ENCODE measurements at places on chromosomes 16 and 17. TPM values are rescaled to one million over a fixed set of nuclear protein-coding genes. Genes with fewer than 3 reads are reported as not detected.

DNA sequence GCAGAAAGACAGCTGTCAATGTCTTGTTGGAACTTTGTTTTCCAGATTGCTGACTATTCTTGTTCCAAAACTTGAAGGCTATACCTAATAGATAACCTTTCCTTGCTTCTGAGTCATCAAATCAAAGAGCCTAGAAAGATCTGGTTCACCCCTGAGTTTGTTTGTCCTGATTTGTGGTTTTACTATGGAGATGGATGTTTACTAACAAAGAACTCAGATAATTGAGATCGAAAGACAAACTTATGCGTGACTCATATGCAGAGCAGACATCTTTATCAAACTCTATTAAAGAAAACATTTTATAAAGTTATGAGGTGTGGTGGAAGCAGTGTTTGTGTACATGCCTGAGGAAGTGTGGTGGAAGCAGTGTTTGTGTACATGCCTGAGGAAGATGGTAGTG is 311.1 kb upstream of the TBX2 start:
- DNase-seq = no peak

DNA sequence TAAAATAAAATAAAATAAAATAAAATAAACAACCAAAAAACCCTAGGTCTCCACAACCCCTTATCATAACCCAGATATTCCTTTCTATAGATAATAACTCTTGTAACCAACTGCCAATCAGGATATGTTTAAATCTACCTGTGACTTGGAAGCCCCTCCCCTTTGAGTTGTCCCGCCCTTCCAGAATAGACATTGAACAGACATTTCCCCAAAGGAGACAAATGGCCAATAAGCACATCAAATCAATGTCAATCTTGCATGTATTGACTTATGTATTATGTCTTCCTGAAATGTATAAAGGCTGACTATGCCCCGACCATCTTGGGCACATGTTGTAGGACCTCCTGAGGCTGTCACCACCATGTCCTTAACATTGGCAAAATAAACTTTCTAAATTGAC is 1.5 kb upstream of the MAPK7 start:
- no peak for DNase-seq

Gene AANAT
- 0.36 TPM for polyA plus RNA-seq

- DNase-seq = no peak
Observed at GRCh38 chr17:66584927-66585326, 250.0 kb upstream of the CACNG5 start.

- DNase-seq = no peak
Observed at GRCh38 chr17:17231621-17232302, 5.2 kb downstream of the FLCN start.

GRCh38 chr17:15955793-15956541 is 11.0 kb downstream of the ADORA2B start:
- no peak for DNase-seq

GRCh38 chr17:74883241-74883745 is 10.1 kb downstream of the FADS6 start:
- no peak for DNase-seq

GRCh38 chr16:13767215-13767614 is 152.7 kb upstream of the ERCC4 start:
- DNase-seq = no peak

- no peak for DNase-seq
Observed at GRCh38 chr17:38325221-38325851, 18.4 kb downstream of the GPR179 start.

DNA sequence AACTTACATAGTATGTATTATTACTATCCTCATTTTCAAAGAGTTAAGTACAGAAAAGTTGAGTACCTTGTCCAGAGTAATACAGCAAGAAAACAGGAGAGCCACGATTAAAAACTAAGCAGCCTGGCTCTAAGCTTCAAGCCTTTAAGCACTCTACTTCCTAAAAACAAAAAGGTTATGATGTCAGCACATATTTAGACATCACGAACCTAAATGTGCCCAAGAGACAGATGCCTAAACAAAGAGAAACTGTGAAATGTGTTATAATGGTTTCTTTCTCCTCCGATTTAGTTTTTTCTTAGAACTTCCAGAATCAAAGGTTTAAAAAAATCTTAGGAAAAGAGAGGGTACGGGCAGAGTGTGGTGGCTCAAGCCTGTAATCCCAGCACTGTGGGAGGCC is 151.0 kb downstream of the VPS53 start:
- no peak for DNase-seq

DNA sequence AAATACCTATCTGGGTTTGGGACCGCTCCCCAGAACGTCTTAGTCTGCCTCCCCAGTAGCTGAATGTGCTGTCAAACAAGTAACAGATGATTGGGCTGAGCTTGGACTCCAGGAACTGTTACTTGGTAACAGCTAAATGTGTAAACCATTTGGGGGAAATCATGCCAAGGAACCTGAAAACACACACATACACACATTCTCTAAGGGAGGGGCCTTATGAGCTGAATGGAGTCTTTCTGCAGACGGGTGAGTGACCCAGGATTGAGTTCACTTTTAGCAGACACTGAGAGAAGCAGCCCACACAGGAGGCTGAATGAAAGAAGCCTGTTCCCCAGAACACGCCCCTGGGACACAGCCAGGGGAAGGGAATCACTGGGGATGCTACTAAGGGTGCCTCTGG is 1.6 kb downstream of the ACLY start:
- DNase-seq = peak; percentile 59

DNA sequence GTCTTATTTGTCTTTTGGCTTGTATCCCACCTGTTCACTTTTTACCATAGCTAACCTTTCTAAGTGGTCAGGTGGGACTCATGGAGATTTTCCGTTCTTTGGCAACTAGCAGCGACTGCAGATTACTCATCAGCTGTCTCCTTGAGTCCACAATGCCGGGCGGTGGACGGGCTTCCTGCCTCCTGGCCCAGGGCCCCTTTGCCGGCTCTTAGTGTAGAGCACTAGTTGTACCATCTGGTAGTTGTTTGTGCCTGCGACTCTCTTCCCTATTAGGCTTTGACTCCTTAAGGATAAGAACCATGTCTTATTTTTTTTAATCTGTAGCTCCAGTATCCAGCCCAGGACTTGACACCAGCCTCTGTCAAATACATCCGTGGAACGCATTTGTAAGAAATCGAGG is 399.9 kb downstream of the WWOX start:
- no peak for DNase-seq

DNA sequence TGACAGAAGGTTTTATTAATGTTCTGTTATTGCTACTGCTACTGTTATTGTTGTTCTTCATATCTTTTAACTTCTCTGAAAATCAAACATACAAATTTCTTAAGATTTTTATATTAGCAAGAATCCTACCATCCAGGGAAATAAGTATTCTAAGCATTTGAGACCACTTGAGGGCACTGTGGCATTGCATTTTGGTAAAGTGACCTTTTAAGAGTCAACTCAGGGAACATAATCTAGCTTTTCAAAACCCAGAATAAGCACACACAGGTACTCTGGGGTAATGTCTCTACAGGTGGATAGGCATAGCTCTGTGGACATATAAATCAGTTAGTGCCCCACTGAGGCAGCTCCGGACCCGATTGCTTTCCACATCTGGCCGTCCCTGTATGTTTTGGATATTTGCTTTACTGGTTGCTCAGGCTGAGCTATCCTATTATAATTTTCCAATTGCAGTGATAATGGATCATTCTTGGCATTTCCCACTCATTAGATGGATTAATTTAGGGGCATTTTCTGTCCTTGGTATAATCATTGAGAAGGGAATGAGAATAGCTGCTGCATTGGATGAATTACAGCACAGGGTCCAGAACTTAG is 1425.1 kb upstream of the CDH8 start:
- peak; percentile 29 for DNase-seq

- no peak for DNase-seq
Observed at GRCh38 chr16:533391-534123, 6.0 kb downstream of the CAPN15 start.

Gene ACAP1
- polyA plus RNA-seq = 13.6 TPM

- no peak for DNase-seq
Observed at GRCh38 chr16:87824991-87825841, 44.1 kb downstream of the SLC7A5 start.

DNA sequence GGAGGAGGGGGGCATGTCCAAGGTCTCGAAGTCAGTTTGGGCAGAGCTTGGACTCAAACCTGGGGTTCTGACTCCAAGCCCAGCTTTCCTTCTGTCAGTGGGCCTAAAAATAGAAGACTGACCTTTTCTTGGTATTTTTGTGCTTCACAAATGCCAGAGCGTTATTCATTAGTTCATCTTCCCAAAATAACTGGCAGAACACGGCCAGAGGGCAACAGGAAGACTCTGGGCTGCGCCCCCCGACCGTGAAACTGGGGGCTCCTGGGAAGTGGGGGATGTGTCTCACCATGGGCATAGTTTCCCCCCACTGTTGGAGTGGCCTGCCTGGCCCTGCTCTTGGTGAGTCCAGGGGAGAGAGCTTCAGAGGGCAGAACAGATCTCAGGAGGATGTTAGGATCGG is 94.0 kb downstream of the SOCS1 start:
- DNase-seq = peak; percentile 54

Gene DHRS7C
- 118 TPM for polyA plus RNA-seq

Gene CLDN7
- polyA plus RNA-seq = 1.6 TPM

DNA sequence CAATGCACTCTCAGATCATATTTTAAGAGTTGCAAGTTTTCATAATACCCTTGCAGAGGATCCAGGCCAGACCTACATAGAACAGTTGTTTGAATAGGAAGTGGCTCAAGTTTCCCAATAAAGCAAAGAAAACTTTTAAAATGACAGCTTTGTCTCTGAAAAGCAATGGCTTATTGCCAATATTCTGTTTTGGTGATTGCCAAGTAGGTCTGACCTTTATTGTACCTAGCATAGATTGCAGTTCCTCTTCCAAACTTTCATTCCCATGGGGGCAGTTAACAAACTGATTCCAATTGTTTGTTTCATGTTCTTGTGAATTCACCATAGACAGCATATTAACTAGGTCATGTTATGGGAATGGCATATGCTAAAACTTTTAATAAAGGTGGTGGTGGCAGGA is 664.6 kb upstream of the CA10 start:
- DNase-seq = no peak

GRCh38 chr17:71558901-71559300 is 561.9 kb upstream of the SOX9 start:
- DNase-seq = no peak

Gene SLC7A6OS
- 16.4 TPM for polyA plus RNA-seq

- DNase-seq = no peak
Observed at GRCh38 chr17:16052486-16052885, 52.9 kb downstream of the TTC19 start.

DNA sequence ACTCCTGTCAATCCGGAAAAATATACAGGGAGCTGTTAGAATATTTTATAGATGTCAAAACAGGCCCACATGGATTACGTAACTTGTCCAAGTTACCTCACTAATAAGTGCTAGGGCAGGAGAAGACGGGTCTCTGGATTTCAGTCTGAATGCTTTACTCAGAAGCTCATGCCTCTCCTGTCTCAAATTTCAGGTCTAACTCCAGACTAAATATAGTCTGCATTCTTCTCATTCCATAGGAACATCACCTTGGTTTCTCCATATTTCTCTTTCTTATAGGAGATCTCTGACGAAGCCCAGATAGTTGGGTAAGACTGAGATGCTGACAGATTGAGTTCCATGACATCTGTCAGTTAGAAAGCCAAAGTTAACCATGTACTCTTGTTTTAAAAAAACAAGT is 174.2 kb downstream of the STX8 start:
- DNase-seq = no peak

Gene IL34
- polyA plus RNA-seq = 7.8 TPM

Gene KRT9
- polyA plus RNA-seq = not detected

DNA sequence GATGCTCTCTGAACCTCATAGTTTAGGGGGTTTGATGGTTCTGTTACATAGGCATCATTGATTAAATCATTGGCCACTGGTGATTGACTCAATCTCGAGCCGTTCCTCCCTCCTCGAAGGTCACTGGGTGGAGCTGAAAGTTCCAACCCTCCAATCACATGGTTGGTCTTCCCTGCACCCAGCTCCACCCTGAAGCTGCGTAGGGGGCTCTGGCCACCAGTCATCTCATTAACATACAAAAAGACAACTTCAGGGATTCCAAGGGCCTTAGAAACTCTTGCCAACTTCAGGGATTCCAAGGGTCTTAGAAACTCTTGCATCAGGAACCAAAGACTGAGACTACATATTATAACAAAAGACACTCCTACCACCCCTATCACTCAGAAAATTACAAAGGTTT is 306.5 kb upstream of the TNRC6C start:
- no peak for DNase-seq

Gene XAF1
- 15.2 TPM for polyA plus RNA-seq

DNA sequence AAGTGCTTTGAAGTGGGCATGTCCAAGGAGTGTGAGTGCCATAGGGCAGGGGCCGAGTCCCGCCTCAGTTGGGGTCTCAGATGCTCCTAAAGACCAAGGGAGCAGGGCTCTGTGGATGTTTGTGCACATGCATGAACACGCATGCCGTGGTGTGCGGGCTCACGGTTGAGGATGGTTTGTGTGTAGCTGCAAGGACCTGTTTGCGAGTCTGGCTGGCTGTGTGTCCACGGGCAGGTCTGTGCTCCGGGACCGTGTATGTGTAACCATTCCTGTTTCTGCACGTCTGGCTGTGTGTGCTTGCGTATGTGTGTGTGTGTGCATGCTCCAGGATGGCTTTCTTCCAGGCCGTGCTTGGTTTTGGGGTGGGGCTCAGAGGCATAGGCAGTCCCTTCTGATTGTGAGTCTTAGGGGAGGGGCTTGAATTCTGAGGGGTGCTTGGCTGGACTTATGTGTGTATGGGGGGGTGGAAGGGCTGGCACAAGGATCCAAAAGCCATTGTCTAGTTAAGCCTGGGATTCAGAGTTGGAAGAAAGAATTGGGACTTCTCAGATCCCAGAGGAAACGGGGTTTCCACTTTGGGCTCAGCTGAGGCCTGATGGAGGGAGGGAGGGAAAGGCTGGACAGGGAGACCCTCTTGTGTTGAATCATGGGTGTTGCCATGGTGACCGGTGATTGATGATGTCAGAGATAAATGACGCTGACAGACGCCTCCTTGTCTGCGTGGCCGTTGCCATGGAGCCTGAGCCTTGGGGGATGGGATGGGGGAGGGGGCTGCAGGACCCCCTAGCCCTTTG is 14.4 kb downstream of the GJD3 start:
- DNase-seq = no peak

DNA sequence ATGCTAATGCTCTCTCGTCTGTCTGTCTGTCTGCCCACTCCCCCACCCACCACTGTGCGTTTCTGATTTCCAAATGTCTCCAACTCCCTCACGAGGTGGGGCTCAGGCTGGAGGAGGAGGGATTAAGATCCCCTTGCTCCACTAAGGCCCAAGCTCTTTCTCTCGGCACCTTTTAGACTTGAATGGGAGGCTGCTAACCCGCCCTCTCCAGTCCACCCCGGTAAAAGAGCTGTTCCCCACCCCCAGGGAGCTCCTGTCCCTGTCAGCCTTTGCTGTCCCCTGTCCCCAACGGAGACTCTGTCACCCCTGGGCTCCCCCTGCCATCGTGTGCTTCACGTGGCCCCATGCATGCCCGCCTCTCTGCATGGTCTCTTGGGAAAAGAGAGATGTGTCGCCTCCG is 68.5 kb upstream of the PLCG2 start:
- DNase-seq = no peak
